Thyroid gland (tissue), 4 donors: ENCODE measurements at places on chromosomes 16 and 17.

DNA sequence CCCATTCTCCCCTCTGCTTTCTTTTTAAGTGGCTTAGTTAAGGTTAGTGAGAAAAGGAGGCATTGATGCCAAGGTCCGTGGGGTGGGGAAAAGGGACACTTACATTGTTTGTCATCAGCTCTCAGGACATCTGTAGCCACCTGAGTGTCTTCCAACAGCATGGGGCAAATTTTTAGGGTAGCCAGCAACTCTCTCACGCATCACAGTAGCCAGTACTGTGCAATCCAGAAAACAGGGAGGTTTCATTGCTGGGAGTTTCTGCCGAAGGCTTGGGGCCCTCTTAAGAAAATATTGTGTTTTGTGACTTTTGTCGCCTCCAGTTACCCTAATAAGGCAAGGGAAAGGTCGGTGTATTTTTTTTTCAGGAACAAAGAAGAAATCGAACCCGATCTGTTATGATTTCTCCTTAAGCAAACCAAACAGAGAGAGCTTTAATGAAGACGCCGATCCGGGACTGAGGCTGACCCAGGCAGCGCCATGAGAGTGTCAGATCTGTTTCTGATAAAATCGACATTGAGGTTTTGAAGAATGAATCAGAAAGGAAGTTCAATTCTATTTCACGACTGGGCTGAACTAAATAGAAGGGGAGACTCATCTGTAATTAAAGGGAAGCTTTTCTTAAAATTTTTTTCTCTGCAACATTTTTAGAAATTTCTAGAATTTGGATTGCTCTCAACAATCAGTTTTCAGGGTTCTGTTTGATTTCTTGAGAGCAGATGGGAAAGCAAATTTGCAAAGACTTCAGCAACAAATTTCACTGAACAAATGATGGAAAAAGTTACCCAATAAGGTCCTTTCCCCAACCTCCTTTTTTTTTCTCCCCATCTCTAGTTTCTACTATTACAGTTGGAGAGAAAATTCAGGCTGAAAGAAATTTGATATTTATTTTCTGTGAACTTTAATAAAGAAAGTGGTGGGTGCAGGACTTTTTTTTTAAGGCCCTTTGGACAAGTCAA, 144.7 kb upstream of the IRX3 start:
- no peak for DNase-seq

DNA sequence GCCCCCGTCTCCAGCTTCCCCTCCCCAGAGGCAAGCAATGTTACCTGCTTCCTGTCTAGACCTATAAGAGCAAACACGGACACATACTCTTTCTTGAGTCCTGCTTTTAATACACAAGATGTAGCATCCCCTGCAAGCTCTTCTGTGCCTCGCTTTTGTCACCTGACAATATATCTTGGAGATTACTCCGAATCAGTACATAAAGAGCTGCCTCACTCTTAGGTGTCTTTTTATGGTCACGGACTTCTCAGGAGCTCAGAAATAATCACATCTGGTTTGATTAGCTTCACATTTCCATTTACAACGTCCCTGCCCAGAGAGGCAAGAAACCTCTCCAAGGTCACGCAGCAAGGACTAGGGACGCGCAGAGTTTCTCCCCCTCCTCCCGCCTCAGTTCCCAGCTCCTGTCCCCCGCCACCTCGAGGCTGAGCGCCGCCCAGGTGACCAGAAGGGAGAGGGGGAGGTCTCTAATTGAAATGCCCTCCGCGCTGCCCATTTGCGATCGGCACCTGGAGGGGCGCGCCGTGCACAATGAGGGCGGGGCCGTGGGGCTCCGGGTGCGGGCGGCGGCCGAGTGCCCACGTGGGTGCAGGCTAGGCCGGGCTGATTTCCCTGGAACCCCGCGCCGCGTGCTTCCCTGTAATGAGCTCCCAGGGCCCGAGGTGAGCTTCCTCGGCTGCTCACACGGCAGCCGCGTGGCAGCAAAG, 13.8 kb upstream of the SEZ6 start:
- DNase-seq: peak; percentile 6

DNA sequence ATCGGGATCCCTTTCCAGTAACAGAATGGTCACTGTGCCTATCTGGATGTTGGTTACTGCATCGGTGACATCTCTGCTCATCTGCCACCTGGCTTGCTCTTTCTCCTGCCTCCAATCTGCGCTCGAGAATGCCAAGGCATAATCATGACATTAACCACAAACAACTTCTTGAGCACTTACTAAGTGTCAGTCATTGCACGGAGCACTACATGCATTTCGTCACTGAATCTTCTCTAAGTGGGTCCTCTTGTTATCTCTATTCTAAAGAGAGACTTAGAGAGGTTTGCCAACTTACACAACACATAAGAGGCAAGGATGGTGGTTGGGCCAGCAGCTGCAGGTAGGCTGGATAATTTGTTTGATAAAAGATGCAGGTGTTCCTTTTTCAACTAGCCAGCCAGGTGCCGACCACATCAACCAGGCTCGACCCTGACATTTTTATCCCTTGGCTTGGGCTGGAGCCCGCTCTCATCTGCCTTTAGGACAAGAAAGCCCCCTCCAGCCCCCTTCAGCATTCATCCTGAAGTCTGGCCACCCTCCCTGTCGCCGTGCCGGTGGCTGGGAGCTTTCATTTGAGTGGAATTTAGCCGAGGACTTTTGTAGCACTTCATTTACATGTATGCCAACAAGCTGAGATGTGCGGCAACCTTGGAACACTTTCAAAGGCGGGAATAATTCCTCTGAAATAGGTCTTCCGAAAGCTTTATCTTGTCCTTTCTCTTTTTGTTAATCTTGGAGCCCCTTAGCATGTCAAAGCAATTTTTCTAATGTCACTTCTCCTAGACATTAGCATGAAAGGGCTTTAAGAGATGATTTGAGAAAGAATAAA, 89.3 kb upstream of the NKD1 start:
- no peak for DNase-seq

DNA sequence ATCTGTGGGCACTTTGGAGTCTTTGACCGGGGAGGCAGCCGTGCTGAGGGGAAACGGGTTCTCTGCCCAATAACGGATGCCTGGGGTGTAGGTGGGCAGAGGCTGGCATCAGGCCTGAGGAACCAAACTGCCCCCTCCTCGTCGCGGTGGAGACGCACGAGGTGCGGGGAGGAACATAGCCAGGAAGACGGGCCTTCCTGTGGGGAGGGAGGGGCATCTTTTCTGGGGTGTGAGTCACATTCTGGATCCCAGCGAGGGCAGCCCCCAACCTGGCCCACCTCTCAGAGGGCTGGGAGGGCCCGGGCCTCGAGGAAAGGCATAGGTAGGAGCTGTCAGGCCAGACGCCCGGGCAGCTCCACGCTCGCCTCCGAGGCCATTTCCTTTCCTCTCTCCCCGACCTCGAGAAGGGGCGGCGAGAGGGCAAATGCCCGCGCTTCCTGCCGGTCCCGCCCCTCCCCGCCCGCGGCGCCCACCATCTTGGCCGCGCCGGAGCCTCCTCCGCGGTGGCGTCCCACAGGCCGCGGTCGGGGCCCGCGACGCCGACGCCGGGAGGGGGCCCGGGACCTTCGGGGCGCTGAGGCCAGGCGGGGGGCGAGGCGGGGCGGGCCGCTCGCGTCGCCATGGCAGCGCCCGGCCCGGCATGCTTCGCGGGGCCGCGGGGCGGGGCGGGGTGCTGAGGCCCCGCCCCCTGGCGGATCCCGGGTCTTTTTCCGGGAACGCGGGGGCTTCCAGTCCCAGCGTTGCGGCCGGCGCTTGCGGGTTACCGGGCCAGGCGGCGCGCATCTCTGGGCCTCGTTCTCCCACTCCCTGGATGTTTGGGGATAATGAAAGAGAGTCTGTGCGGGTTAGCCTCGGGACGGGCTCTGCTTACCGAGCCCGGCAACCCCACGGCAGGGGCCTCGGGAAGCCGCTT, 13.2 kb downstream of the RAI1 start:
- DNase-seq: peak; percentile 65

GRCh38 chr17:48645639-48646182, 19.6 kb upstream of the HOXB9 start:
- no peak for DNase-seq

GRCh38 chr16:53999841-54000240, 286.7 kb downstream of the IRX3 start:
- no peak for DNase-seq

DNA sequence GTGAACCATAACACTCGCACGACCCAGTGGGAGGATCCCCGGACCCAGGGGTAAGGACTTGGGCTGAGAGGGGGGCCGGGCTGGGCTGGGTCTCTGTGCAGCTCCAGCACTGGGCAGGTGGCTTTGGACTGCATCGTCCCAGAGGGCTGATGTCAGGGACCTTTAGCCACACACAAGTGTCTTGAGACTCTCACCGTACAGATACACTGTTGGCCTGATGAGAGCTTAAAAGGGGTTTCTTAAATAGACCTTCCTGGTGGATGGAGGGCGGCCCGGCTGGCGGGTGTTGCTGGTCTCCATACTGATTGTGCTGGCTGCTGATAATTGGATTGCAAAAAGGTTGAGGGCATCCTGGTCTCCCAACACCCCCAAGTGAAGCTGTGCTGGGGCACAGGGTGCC, 21.7 kb upstream of the CLEC18A start:
- no peak for DNase-seq

- no peak for DNase-seq
These were observed 182.1 kb downstream of the HS3ST3A1 start for GRCh38 chr17:13419676-13420075.

DNA sequence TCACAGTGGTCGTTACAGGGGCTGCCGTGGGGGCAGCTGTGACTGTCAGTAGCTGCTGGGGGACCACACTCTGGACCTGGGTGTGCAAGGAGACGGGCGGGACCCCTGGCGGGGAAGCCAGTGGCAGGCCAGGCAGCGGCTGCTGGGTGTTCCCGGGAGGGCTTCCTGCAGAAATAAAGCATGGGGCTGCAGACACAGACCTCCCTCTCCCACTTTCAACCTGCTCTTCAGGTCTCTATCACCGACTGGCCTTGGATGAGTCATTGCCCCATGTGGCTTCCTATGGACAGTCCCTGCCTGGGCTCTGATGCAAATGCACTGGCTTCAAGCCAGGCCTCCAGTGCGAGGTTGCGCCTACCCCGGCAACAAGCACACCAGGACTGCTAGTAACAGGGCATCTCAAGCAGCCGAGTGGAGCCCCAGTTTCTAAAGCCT, 17.2 kb downstream of the SREBF1 start:
- DNase-seq: no peak

DNA sequence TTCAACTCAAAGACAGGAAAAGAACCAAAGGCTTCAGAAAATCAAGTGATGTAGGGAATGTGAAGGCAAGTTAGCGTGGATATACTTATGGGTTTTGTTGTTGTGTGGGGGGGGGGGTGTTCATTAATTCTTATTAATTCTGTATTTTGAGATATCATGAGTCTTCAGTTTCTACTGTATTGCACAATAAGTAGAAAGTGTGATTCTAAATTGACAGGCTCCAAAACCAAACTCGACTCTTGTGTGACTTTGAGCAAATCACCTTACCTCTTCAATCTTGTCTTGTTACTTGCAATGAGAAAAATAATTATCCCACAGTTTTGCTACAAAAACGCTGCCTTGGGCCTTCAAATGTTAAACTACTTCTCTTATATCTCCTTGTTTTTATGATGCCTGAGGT, 453.9 kb upstream of the GOT2 start:
- no peak for DNase-seq

- DNase-seq: no peak
These were observed 3.1 kb upstream of the WSCD1 start for GRCh38 chr17:6067060-6067459.

- DNase-seq: no peak
These were observed 816.2 kb upstream of the SOX9 start for GRCh38 chr17:71304498-71305158.

DNA sequence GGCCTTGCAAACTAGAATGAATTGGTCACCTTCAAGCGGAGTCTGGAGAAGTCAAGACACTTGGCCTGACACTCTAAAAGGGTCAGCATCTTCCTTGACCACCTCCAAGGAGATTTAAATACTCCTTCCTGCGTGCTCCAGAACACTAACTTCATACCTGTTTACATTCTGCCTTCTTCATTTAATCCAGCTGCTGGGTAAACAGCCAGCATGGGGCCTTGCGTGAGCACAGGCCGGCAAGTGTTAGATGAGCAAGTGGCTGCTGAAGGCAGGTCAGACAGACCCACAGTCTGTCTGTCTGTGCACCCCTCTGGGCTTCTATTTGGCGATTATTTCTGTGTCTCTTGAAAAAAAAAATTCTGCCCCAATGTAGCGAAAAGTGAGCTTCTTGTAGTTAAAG, 153.8 kb downstream of the MSI2 start:
- no peak for DNase-seq

DNA sequence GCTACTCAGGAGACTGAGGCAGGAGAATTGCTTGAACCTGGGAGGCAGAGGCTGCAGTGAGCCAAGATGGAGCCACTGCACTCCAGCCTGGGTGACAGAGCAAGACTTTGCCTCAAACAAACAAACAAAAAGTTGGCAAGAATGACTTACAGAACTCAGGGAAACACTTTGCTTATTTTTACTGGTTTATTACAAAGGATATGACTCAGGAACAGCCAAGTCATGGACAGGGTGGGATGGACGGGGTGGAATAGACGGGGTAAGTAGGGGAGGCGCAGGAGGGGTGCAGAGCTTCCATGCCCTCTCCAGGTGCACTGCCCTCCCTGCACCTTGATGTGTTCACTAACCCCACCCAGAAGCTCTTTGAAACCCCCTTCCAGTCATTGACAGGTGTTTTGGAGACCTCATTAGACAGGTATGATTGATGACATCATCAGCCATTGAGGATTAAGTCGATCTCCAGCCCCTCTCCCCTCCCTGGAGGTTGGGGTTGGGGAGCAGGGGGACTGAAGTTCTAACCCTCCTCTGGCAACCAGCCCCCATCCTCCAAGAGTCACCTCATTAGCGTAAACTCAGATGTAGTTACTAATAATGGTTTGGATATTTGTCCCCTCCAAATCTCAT, 41.3 kb upstream of the ZCCHC14 start:
- DNase-seq: no peak

DNA sequence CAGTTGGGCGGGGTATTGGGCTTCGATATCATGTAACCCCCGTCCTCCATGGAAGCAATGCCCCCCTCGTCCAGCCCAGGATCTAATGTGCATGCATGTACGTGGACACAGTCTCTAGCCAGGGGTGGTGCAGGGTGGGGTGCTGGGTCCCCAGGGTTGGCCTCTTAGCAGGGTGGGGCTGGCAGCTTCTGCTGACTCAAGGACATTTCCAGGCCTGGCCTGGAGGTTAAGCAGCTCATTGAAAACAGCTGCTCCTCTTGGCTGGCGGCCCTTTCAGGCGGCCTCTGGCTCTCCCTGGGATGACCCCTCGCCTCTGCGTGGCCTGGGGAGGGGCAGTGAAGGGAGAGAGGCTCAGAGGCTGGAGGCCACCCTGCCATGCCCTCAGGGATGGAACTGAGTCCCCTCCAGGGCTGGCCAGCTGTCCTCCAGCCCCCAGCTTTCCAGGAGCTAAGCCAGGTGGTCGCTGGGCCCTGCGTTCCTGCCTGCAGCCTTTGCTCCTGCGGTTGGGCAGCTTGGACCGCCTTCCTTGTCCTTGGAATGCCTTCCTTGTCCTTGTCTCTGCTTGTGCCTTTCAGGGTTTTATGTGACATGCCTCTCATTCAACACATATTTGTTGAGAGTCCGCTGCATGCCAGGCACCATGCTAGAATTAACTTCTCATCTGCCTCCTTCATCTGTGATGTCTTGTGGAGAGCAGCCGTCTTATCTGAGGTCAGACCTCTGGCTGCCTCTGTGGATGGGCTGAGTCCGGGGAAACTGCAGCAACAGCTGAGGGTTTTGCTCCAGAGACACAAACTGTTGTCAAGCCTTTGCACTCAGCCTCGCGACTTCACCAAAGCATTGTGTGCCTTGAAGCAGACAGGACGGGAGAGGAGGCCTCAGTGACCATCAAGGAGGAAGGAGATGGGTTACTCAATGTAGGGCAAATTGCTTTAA, 26.6 kb downstream of the MRC2 start:
- DNase-seq: no peak

GRCh38 chr17:28717578-28718332, at the start of gene RAB34:
TSS of gene RAB34 (minus strand) at chr17:28717868. CDS start at chr17:28717266, 602 bp downstream.
- DNase-seq: peak; percentile 88
